Skeletal muscle cell (primary cell): ENCODE measurements at places on chromosomes 2 and 18.
A peak's percentile ranks its signal among the peaks of the same experiment; 100 is the strongest.

DNA sequence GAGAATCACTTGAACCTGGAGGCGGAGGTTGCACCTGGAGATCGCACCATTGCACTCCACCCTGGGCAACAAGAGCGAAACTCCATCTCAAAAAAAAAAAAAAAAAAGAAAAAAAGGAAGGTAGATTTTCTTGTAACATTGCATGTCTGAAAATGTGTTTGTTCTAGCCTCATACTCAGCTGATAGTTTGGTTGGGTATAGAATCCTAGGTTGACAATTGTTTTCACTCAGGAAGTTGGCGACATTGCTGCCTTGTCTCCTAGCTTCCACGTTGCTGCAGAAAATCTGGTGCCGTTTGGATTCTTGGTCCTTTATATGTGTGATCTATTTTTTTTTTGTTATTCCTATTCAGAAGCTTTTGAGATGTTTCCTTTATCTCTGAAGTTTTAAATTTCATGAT, 4.7 kb downstream of the ING5 start:
- no peak for DNase-seq

DNA sequence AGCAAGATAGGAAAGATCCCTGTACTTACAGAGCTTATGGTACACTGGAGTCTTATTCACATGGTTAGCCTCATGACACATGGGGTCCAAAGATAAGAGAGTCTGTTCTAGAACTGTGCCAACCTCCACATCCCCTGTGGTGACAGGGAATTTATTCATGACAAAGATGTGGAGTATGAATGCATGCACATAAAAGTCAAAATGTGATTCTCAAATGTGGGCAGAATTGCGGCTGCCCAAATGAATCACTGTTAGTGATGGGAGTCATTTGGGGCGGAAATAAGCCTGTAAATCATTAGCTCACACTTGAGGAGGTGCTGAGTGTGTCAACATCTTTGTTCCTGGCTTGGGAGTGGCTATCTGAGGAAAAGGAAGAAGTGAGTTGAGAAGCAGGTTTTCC, 560.6 kb downstream of the SLC4A3 start:
- DNase-seq, result peak; percentile 36

- DNase-seq, result no peak
Measured at GRCh38 chr18:62880673-62881364, 165.5 kb downstream of the PHLPP1 start.

DNA sequence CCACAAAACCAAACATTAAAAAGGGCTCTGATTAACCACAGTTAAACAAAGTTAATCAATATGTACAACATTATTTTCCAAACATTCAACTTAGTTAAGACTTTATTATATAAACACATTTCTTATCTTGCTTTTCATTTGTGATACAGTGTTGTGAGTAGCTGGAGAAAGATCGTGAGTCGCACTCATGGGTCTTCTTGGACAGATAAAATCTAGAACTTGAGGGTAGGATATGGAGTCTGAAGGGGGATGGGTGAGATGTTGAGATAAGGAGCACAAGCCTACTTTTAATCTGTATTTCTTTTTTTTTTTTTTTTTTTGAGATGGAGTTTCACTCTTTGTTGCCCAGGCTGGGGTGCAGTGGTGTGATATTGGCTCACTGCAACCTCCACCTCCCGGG, 22.6 kb upstream of the TMEM214 start:
- no peak for DNase-seq

GRCh38 chr2:203061346-203061745, 46.7 kb downstream of the NBEAL1 start:
- DNase-seq, result peak; percentile 31

DNA sequence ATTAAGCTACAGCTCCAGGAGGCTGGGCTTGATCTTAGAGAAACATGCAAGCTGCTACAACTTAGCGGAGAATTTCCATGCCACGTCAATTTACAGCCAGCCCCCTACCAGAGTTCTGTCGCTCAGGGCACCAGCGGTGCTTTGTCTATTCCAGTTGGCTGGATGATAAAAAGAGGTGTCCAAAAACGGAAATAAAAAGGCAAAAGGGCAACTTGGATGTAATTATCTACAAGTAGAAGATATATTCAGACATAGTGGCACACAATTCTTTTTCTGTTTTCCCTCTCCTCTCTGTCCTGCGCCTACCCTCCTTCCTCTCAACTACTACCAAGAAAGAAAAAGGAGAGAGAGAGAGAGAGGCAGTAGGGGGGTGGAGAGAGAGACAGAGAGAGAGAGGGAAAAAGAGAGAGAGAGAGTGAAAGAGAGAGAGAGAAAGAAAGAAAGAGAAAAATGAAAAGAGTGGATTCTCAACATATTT, 363 bp upstream of the RFTN2 start:
- peak; percentile 39 for DNase-seq

DNA sequence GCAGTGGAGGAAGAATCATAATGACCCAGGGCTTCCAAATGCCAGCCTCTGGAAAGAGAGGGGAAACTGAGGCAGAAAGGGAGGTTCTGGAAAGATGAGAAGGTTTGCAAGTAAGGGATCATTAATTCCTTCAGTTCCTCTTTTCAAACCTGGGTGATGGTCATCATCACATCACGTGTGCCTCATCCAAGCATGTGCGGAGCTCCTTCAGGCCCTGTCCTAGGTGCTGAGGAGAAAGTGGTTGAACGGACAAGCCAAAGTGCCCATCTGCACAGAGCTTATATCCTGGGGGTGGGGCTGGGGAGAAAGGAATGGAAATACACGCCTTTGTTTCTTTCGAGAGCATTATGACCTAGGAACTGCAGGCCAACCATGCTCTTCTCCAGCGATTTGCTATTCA, 60.2 kb upstream of the AFF3 start:
- DNase-seq, result no peak

GRCh38 chr2:178479758-178480226, 465 bp upstream of the PLEKHA3 start:
- no peak for DNase-seq

DNA sequence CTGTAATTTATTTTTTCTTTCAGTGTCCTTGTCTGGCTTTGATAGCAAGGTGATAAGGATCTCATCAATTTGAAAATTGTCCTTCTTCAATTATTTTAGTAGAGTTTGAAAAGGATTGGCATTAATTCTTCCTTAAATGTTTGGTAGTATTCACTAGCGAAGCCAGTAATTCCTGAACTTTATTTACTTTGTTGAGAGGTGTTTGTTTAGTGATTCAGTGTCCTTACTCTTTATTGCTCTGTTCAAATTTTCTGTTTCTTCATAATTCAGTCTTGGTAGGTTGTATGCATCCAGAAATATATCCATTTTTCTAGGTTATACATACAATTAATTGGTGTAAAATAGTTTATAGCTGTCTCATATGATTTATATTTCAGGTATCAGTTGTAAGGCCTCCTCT, 676.7 kb upstream of the POU3F3 start:
- no peak for DNase-seq

GRCh38 chr2:150212722-150213171, 274.7 kb downstream of the RND3 start:
- DNase-seq, result peak; percentile 59

DNA sequence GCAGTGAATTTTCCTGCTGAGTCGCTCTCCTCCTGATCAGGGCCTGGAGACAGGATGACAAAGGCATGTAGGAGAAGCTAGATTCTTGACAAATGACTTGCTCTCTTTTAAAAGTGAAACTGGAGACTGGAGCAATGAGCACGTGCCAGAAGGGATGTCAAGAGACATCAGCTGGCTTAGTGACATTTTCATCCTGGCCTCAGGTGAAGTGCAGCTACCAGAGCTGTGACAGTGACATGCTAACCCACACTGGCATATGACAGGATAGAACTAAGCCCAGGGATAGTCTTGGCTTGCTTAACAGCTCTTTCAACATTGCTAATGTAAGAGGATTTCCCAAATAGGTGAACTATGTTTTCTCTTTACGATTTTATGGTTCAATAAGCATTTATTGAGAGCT, 757.5 kb upstream of the DDX18 start:
- no peak for DNase-seq

GRCh38 chr2:33419581-33420200, 56.8 kb upstream of the RASGRP3 start:
- DNase-seq, result no peak
